ENCODE measurements at places on chromosomes 2 and 18. TPM values are rescaled to one million over a fixed set of nuclear protein-coding genes. Genes with fewer than 3 reads are reported as not detected.

GRCh38 chr18:35089891-35090550 lies 48.8 kb downstream of the MAPRE2 start:
- no peak for DNase-seq
- peaks cover 2% of the 10 kb centered on the region for H3K4me1 ChIP-seq
- peaks cover 6% of the 10 kb centered on the region for H3K36me3 ChIP-seq
- no peak overlapping the region for H3K4me3 ChIP-seq
- no peaks in the 10 kb centered on the region for H3K27me3 ChIP-seq

DNA sequence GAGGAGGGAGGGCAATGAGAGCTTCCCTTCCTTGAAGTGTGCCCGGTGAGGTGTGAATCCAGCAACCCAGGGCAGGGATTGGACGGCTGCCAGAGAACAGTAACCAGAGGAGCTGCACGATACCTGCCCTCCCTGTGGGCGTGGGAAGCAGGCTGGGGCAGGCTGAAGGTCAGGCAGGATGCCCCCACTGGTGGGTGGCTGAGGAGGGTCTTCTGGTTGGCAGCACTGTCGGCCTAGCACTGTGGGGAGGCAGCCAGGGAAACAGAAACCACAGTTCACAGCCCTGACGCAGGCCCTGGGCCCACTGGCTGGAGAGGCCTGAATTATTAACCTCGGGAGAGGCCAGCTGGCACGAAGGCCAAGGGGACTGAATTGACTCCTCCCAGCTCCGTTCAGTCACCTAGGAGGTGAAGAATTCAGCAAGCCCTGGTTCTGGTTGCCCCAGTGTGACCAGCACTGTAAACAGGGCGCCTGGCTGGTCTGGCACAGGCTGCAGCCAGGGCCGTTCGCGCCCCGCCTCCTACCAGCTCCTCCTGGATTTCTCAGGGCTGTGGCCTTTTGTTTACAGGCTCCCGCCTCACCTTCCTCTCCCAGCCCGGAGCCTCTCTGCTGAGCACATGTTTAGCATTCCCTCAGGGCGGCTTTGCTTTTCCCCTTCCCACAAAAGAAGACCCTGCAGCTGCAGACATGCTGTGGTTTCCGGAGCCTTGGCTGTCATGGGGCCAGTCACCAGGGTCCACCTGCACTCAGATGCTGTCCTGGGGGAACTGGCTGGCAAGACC lies 97.8 kb downstream of the B3GNT2 start:
- H3K27ac ChIP-seq = no peak overlapping the region
- H3K27me3 ChIP-seq = no peaks in the 10 kb centered on the region
- DNase-seq = no peak
- H3K4me3 ChIP-seq = no peak overlapping the region
- H3K4me1 ChIP-seq = no peaks in the 10 kb centered on the region

The NEMP2 gene
- total RNA-seq = 12.9 TPM

GRCh38 chr2:171878481-171878993 lies 15.5 kb downstream of the SLC25A12 start:
- DNase-seq = no peak
- no peak overlapping the region for H3K4me3 ChIP-seq
- H3K4me1 ChIP-seq = peaks cover 41% of the 10 kb centered on the region
- no peaks in the 10 kb centered on the region for H3K27me3 ChIP-seq
- peaks cover 22% of the 10 kb centered on the region for H3K36me3 ChIP-seq
- H3K27ac ChIP-seq = peak overlapping the region; percentile 45

DNA sequence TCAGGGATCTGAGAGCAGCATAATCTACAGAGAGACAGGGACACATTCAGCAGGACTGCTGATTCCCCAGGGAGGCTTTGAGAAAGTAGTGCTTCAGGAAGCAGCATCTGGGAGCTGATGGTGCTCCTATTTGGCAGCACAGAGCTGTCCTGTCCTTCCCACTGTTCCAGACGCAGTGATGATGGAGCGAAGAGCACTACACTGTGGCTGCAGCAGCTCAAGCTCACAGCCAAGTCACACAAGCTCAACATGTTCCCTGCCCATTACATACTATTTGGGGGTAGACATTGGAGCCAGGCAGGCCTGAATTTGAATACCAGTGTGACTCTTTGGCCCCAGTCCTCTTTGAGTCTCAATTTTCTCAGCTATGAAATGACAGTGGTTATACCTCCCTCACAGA lies 15.2 kb upstream of the GALM start:
- H3K4me1 ChIP-seq = peaks cover 72% of the 10 kb centered on the region
- H3K36me3 ChIP-seq = peaks cover 24% of the 10 kb centered on the region
- DNase-seq = no peak
- no peak overlapping the region for H3K27ac ChIP-seq

DNA sequence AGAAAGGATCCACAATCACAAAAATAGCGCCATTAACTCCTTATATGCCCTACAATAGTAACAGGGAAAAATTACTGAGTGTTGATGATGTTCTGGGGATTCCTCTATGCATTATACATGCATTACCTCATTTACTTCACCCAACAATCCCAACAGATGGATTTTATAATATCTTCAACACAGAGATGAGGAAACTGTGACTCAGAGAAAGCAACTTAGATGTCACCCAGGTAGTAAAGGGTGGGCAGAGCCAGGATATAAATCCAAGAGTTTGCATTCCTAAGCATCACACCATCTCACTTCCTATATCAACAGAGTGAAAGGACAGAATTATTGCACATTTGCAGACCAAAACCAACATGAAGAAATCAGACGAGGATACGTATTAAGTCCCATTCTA lies 144.2 kb downstream of the TCF4 start:
- no peaks in the 10 kb centered on the region for H3K36me3 ChIP-seq
- no peaks in the 10 kb centered on the region for H3K4me1 ChIP-seq
- H3K4me3 ChIP-seq = no peak overlapping the region
- no peaks in the 10 kb centered on the region for H3K27me3 ChIP-seq
- no peak for DNase-seq

- no peaks in the 10 kb centered on the region for H3K4me1 ChIP-seq
- no peak overlapping the region for H3K4me3 ChIP-seq
- no peak for DNase-seq
These were observed 680.7 kb downstream of the EPHA4 start for GRCh38 chr2:220891405-220891804.

DNA sequence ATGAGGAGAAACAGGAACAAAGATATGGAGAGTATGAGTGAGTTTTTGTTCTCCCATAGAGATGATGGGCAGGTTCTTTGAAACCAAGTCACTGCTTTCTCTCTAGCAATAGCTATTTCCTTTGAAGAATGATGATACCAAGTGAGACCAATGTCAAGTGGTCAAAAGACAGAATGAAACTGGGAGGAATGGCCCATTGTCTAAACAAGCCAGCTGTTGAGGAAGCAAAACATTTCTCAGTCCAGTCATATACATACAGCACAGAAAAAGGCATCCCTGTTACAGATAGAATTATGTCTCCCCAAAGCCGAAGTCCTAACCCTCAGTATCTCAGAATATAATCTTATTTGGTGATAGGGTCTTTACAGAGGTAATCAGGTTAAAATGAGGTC lies 66.1 kb upstream of the EPC2 start:
- H3K27ac ChIP-seq = no peak overlapping the region
- H3K27me3 ChIP-seq = peaks cover 71% of the 10 kb centered on the region
- H3K4me3 ChIP-seq = no peak overlapping the region
- H3K4me1 ChIP-seq = peaks cover 4% of the 10 kb centered on the region

- H3K36me3 ChIP-seq = peaks cover 2% of the 10 kb centered on the region
- H3K4me3 ChIP-seq = no peak overlapping the region
These were observed 206.1 kb downstream of the RAB3GAP1 start for GRCh38 chr2:135258193-135258592.

The HNMT gene
- not detected for total RNA-seq

DNA sequence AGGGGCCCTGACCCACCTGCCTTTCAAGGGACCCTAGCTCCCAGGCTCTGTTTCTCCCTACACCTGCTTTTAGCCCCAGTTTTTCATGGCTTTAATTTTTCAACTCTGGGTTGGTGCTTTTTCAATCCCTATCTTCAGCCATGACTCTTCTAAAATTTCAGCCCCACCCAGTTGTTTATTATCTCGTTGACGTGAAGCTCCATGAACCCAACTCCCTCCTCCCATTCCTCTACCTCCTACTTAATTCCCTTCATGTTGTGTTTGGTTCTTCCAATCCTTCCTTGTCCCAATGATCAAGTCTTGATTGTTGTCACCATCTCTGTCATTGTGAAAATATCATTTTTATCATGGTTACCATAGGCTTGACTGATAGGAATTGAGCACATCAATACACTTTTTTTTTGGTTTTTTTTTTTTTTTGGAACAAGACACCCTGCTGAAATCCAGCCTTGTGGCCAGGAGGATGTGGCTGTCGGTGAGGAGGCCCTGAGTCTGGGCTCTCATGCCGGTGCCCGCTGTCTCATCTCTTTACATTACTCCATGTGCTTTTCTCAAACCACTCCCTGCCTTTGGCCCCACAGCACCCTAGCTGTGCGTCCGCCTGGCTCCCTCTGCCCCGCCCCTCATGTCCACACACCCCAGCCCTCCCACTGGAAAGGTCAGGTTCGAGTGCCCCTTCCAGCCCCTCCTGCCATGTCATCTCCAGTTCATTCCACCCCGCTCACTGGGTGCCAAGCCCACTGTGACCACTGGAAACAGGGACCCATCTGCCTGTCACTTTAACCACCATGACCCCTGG lies 39.3 kb downstream of the NAPG start:
- no peak for DNase-seq
- H3K36me3 ChIP-seq = no peaks in the 10 kb centered on the region
- no peak overlapping the region for H3K27ac ChIP-seq
- H3K4me1 ChIP-seq = no peaks in the 10 kb centered on the region
- no peaks in the 10 kb centered on the region for H3K27me3 ChIP-seq

DNA sequence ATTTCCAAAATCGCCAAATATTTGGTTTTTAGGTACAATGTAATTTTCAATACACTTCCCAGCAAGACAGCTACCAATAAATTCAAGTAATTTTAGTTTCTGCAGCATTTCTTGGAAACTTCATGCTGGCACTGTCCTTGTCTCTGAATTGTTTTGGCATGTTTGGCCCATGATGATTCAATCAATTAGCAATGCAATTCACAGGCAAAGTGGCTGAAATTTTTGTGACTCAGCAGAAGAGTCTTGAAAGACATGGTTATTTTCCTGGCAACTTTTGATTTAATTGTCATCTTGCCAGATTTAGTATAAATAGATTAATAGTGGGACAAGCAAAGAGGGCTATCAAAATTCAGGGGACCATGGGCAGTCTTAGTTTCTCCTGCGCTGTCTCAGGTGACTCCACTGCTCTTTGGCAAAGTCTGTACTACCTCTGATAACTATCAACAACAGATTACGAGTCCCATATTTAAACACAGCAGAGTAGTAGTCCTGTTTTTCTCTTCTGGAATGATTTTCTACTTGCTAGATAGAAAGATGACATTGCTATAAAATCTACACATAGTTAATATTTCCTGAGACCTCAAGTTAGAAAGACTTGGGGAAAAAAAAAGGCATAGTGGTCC lies 88.9 kb upstream of the CYP26B1 start:
- H3K27me3 ChIP-seq = no peaks in the 10 kb centered on the region
- H3K4me3 ChIP-seq = no peak overlapping the region
- H3K36me3 ChIP-seq = peaks cover 4% of the 10 kb centered on the region
- no peak overlapping the region for H3K27ac ChIP-seq
- no peak for DNase-seq

GRCh38 chr2:64542071-64543007 lies 18.2 kb downstream of the AFTPH start:
- no peaks in the 10 kb centered on the region for H3K27me3 ChIP-seq
- no peak overlapping the region for H3K27ac ChIP-seq
- H3K36me3 ChIP-seq = peaks cover 4% of the 10 kb centered on the region
- no peak overlapping the region for H3K4me3 ChIP-seq
- no peak for DNase-seq

- H3K4me1 ChIP-seq = peaks cover 8% of the 10 kb centered on the region
- H3K4me3 ChIP-seq = no peak overlapping the region
These were observed 134.8 kb upstream of the CREB1 start for GRCh38 chr2:207394812-207395534.

- no peak overlapping the region for H3K27ac ChIP-seq
- no peak for DNase-seq
- no peak overlapping the region for H3K4me3 ChIP-seq
- no peaks in the 10 kb centered on the region for H3K27me3 ChIP-seq
These were observed 477.6 kb downstream of the PARD3B start for GRCh38 chr2:205022841-205023240.

DNA sequence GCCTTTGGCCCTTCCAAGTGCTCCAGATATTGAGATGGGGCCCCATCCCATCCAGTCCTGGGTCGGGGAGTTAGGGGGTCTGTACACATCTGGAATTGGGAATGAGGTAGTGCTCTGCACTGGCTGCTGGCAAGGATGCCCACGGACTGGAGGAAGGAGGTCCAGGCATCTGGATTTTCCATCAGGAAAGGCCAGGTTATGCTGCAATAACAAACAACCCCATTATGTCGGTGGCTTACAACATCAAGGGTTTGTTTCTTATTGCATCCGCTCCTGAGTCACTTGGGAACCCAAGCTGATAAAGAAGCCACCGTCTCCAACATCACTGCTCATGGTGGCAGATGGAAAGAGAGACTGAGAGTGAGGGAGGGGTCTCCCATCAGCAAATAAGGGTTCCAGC lies 229.9 kb downstream of the TFCP2L1 start:
- no peaks in the 10 kb centered on the region for H3K27me3 ChIP-seq
- no peak for DNase-seq
- H3K4me3 ChIP-seq = no peak overlapping the region
- no peaks in the 10 kb centered on the region for H3K4me1 ChIP-seq
- no peaks in the 10 kb centered on the region for H3K36me3 ChIP-seq

The REG3A gene
- total RNA-seq = not detected

The ATP6V1B1 gene
- not detected for total RNA-seq

The TRIM43 gene
- total RNA-seq = not detected

GRCh38 chr2:8680822-8681760 lies 765 bp upstream of the ID2 start:
- peak overlapping the region; percentile 85 for H3K27ac ChIP-seq
- peak; percentile 84 for DNase-seq
- peaks cover 19% of the 10 kb centered on the region for H3K27me3 ChIP-seq
- peaks cover 36% of the 10 kb centered on the region for H3K4me1 ChIP-seq

GRCh38 chr2:70613521-70613920 lies 59.9 kb upstream of the TGFA start:
- no peak overlapping the region for H3K27ac ChIP-seq
- H3K4me3 ChIP-seq = no peak overlapping the region
- peaks cover 9% of the 10 kb centered on the region for H3K27me3 ChIP-seq

Measured in activated CD8-positive, alpha-beta memory T cell treated with anti-CD3 and anti-CD28 coated beads, Interleukin-2, amount 10 ng/mL, durations not matched to agents 7 days and 5 days (primary cell).